ENCODE measurements at places on chromosomes 2 and 18. TPM values are rescaled to one million over a fixed set of nuclear protein-coding genes. Genes with fewer than 3 reads are reported as not detected.

GRCh38 chr2:189147361-189147760 lies 32.2 kb downstream of the COL5A2 start:
- no peak for DNase-seq

GRCh38 chr2:127641846-127642507 lies 4.0 kb upstream of the GPR17 start:
- DNase-seq, result no peak

Gene AMER3
- 0.13 TPM for total RNA-seq

DNA sequence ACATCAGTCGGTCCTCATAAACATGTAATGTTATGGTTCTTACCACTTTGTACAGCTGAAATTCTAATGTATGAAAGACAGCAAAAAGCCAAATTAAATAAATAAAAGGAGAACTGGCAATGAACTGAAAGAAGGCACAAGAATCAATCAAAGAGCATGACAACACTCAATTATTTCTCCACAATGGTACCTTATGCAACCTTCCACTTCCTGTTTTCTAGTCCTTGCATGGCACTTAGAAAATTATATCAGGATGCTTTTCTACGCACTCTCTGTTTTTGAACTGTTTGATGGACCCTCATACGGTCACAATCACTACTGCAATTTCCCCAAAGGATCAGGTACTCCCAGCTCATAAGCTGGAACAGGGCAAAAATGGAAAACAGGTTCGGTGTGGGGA lies 81.6 kb downstream of the EPB41L3 start:
- DNase-seq, result no peak

DNA sequence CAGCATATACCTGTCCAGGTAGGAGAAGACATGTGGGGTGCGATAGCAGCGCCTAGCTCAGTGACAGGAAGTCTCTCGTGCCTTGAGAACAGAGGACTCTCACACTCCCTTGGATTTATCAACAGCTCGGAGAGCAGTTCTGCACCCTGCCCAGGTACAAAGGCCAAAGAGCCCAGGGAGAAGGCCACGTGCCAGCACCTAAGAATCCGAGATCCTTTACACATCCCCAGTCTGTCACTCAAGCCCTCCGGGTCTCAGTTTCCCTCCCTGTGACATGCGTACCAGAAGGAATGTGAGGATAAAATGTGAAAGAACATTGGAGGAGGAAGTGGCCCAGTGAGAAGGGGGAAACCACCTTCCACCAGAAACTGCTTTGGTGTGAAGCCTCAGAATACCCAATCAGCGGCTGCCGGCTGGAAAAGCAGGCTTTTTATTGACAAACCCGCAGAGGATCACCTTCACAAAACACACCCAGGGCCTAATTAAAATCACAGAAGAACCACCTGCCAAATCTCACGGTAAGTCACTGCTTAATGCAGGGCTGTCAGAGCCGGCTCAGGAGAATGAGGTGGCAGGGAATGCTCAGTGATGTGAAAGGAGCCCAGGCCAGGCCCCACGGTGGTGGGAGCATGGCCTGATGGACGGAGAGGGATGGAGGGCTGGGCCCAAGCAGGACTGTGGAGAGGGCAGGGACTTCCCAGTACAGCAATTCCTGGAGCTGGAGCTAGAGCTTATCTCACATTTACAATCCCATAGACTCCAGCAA lies 66.3 kb downstream of the MYO5B start:
- peak; percentile 27 for DNase-seq

DNA sequence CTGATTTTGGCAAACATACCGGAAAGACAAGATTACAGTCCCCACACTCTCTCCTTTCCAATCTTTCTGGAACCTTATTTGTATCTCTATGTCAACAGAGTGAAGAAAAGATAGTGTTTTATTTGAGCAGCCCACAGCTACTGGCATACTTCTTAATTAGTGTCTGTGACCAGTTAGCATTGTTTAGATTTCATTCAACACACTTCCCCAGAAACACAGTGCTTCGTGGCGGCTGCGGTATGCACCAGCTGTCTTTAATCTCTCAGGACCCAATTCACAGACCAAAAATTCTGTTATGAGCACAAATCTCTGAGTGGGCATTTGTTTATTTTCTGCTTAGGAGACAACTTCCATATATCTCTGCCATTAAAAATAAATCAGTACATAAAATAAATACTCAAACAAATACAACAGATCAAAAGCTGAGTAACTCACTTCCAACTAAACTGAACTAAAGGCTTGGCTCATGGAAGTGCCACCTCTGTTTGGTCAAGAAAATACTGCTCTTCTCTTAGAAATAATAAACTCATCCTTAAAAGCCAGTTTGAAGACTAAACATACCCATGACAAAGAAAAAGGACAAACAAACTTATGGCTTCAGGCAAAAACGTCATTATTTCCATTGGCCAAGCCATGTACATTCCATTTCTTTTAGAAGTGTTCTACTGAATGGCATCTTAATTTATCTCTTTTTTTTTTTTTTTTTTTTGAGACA lies 392.4 kb downstream of the TXNL1 start:
- DNase-seq, result no peak

DNA sequence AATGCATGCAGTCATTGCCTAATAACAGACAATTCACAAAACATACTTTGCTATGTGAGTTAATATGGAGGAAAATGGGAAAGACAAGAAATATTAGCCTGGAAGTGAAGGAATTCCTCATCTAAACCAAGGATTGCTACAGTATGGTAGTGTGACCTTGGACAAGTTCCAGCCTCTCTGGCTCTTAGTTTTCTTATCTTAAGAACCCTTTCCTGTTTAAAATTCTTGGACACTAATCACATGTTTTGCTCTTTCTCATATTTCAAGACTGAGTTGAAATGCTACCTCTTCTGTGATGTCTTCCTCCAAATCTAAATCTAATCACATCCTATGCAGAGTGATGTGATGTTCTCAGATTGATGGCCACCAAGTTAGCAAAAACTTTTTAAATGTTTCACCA lies 20.8 kb upstream of the ADAM23 start:
- DNase-seq, result no peak

Gene SEMA4C
- 81.6 TPM for total RNA-seq

DNA sequence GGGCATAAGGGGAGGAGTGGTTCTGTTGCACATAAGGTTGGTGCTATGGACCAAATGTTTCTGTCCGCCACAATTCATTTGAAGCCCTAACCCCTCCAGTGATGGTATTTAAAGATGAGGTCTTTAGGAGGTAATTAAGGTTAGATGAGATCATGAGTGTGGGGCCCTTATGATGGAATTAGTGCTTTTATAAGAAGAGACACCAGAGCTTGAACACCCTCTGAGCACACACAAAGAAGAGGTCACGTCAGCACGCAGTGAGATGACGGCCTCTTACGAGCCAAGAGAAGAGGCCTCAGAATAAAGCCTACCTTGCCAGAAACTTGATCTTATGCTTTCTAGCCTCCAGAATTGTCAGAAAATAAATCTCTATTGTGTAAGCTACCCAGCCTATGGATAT lies 386.4 kb upstream of the CYRIA start:
- DNase-seq, result no peak

- DNase-seq, result no peak
These were observed 277.6 kb downstream of the ZNF804A start for GRCh38 chr2:184875911-184876310.

Gene ICOS
- 0.07 TPM for total RNA-seq

DNA sequence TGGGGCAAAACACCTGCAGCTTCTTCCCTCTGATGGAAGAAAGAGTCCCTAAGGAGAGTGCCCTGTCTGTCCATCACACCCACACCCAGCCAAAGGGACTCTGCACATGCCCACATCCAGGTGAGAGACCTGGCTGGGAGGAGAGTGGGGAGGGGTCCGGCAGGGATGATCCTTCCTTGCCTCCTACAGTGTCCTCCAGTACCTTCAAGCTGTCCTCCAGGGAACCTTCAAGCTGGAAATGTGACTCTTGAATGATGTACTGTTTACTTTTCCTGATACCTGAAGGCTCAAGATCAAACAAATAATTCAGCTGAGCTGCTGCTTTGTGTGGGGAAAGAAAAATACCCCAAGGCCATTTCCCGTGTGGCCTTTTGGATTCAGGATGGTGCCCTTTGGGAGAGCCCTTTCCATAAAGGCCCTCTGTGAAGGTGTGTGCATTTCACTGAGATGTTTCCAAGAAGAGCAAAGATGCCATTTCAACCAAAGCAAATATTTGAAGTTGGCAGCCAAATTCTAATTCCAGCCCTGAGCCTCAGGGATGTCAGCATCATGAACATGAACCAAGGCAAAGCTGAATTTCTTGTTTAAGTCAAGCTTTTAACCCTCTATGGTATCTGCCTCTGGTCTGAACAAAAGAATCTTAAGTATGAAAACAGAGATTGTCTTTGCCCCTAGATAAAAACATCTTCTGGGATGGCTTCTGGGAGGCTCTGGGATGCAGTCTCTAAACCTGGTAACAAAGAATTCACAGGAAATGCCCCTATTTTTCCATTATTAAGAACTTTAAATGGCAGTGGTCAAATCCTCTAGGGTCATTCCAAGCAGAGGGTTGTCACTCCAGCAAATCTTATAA lies 11.1 kb downstream of the EVA1A start:
- no peak for DNase-seq

DNA sequence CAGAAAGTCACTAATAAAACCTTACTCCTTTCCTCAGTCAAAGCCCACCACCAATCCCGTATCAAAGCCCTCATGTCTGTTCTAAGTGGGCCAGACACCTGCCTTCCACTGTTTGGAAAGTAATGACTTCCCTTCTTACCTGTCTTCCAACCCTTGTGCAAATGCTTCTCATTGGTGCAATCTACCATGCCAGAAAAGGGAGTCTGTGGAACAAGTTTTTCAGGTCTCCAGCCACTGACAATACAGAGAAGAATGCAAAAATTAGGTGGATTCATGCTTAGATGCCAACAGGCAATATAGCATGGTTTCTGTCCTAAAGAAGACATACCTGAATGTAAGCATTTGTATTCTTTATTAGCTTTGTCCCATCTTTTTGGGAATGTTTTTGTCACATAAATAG lies 1140.6 kb upstream of the LRRTM1 start:
- DNase-seq, result no peak

DNA sequence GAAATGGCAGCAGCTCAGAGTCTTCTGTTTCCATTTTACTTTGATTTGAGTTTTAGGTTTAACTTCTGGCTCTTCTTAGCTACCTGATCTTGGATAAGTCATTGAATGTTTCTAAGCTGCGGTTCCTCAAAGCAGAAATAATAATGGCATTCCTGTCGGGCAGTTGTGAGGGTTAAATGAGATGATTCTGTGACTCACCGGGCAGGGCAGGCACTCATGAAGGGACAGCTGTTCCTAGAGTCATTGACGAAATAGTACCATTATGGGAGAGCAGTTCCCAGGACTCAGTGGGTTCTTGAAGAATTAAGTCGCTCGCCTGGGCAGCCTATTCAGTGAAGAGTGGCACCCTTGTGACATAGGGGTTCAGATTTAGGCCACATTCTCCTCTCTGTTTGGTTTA lies 10.3 kb downstream of the TRIB2 start:
- DNase-seq, result no peak

GRCh38 chr2:241366678-241367077 lies 10.6 kb downstream of the FARP2 start:
- DNase-seq, result no peak

Gene BMP10
- total RNA-seq, result not detected

GRCh38 chr18:67893916-67894315 lies 377.4 kb upstream of the DSEL start:
- DNase-seq, result no peak

Gene SOCS6
- 14.5 TPM for total RNA-seq

- no peak for DNase-seq
These were observed 70.5 kb downstream of the CSRNP3 start for GRCh38 chr2:165539985-165540384.

GRCh38 chr2:142217804-142218203 lies 87.0 kb upstream of the LRP1B start:
- DNase-seq, result no peak

Gene REG3A
- total RNA-seq, result not detected

GRCh38 chr18:57885931-57886330 lies 82.8 kb upstream of the ATP8B1 start:
- DNase-seq, result no peak

Gene BARD1
- 34.4 TPM for total RNA-seq

- DNase-seq, result no peak
These were observed 600.1 kb upstream of the FSHR start for GRCh38 chr2:49754381-49754780.

Gene REG3G
- total RNA-seq, result 0.30 TPM

Gene RSAD2
- not detected for total RNA-seq

DNA sequence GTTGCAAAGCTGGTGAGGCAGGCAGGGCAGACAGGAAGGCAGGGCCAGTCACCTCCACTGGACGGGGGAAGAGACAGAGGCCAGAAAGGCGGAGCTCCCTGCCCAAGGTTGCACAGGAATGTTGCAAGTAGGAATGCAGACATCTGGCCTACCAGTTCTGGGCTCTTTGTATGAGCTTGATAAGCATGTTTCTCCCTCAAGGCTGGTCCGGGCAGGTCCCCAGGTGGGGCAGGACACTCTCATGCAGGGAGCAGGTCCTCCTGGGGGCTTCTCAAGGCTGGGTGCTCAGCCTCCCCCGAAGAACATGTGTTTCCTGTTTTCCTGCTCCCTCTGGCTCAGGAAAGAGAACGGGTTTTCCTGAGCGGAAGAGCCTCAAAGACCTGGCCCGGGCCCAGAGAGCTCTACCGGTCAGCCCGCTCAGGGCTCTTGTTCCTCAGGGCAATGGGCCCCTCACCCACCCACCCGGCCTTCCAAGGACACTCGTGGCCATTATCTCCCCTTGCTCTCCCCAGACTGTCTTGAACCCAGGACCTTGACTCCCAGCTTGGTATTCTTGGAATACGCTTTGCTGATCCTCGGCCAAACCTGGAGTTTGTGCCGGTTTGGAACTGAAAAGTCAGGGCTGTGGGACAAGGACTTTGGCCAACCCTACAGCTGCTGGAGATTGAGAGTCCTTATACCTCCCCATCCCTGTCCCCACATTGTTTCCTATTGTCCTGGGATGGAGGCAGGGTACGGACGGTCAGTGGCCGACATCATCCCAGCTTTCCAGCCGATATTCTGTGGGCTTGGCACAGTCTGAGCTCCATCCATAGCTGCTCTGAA lies 87.7 kb upstream of the HAAO start:
- no peak for DNase-seq

All from WTC11 (cell line).